ENCODE measurements at places on chromosomes 4 and X.

DNA sequence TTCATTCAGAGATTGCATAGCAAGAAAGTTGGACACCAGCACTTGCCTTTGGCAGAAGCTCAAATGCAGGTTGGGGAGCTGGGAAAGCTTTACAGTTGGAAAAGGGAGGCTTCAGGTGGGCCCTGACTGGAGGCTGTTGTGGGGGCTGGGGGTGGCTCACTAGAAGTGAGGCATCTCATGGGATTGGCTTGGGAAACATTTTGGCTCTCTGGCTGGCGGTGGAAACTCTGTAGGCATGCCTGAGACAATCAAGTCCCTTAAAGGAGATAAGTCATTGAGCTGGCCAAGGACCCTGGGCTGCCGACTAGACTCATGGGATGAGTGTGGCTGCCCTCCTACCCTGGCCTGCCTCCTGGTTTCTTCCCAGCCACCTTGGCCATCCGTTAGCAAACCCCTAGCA lies 31.4 kb upstream of the STS start:
- no peak for DNase-seq

GRCh38 chrX:27675493-27675892 lies 85.3 kb downstream of the DCAF8L2 start:
- DNase-seq: no peak

DNA sequence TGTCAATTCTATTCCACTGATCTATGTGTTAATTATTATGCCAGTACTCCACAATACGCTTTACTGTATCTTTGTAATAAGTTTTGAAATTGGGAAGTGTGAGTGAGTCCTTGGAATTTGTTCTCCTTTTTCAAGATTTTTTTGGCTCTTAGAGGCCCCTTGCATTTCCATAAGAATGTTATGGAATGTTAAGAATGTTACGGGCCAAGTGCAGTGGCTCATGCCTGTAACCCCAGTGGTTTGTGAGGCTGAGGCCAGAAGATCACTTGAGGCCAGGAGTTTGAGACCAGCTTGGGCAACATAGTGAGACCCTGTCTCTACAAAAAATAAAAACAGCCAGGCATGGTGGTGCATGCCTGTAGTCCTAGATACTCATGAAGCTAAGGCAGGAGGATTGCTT lies 167.6 kb upstream of the CXorf66 start:
- no peak for DNase-seq

- no peak for DNase-seq
These were observed 178.6 kb upstream of the TBL1X start for GRCh38 chrX:9286234-9286633.

GRCh38 chr4:102036619-102037376 lies 246.3 kb downstream of the BANK1 start:
- DNase-seq: peak; percentile 58

Data from BJ (cell line).